ENCODE measurements at places on chromosomes 13 and 19.

DNA sequence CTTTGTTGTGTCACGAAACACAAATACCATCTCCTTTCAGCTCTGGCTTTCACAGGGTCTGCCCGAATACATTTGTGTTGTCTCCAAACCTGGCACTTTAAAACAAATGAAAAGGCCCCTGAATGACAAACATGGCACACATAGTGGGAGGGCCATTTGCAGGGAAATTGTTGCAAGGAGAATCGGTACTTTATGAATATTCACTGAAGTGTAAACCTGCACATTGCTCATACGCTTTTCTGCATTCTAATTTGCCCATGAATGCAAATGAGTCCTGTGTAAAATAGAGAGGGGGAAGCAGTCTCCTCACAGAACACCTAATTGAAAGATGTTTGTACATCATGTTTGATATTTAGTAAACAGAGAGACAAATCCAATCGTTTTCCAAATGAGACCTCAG is 82.7 kb upstream of the PCDH8 start:
- no peak for DNase-seq

GRCh38 chr19:33444562-33445441 is 71.3 kb downstream of the CEBPG start:
- DNase-seq, result peak; percentile 7

DNA sequence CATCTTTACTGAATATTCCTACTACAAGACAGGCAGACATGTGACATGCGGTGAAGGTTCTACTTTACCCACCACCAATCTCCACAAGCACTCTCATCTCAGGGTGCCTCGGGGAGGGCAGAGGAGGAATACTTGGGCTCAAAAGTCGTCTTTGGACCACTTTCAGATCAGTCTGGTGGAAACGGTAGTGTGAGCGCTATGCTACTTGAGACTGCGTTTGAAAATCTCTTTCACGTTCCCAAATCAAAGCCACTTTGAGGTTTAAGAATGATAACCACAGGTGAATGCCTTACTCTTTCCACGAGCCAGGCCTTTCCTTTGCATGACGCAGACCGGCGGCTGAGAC is 1.5 kb upstream of the SOX1 start:
- no peak for DNase-seq

GRCh38 chr19:18197941-18198340 is 4.9 kb downstream of the MPV17L2 start:
- no peak for DNase-seq

DNA sequence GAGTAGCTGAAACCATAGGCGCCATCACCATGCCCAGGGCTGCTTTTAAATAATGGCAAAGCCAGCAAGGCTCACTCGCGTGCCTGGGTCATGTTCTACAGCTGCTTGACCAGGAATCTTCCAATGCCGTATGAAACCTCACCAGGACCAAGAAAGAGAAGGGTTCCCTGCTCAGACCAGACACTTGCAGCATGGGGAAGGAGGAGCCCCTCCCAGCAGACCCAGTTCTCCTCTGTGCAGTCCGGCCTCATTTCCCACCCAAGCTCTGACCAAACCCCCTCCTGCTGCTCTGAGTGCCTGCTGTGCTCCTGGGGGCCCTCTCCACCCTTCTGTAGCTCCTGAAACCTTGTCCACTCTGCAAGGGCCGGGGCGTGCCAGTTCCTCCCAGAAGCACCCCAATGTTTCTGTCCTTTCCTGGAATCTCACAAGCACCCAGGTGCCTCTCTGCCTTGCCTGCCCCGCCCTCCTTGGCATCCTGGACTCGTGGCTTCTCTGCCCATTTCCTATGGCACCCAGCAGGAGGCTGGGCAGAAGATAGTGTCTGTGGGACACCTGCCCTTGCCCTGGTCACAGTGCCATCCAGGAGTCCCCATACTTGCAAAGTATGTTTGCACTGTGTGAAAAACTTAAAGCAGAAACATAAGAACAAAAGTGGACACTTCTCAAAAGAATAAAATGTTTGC is 6.8 kb upstream of the SLC7A9 start:
- DNase-seq, result no peak

DNA sequence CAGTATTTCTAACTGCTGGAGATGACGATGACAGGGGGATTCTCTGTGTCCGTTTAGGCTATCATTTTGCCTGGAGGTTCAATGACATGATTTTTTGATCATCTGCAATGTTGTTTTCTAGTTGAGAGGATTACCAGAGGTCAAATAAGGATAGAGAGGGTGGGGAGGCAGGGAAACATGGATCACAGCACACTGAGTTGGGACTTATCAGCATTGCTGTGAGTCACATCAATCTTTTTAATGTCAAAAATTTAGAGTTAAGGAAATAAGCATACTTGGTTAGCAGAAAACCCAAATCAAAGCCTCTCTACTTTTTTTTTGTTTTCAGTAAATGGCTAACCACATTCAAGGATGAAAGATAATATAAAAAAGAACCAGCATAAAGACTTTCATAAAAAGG is 43.0 kb upstream of the CSNK1A1L start:
- peak; percentile 38 for DNase-seq

Measured in fibroblast of the aortic adventitia (primary cell).